Left ventricle myocardium superior (tissue), 1 donor: ENCODE measurements at places on chromosomes 16 and 17. TPM values are rescaled to one million over a fixed set of nuclear protein-coding genes. Genes with fewer than 3 reads are reported as not detected.

The SEC14L5 gene
- 31.4 TPM for total RNA-seq

The SLC4A1 gene
- not detected for total RNA-seq

The NOXO1 gene
- total RNA-seq = not detected

The PRDM7 gene
- total RNA-seq = not detected

The NACA2 gene
- total RNA-seq = not detected

The PRR29 gene
- total RNA-seq = 0.20 TPM

The CHST4 gene
- not detected for total RNA-seq

The GAS2L2 gene
- 0.27 TPM for total RNA-seq

The MYO15A gene
- 0.45 TPM for total RNA-seq

The MT1M gene
- total RNA-seq = 6.8 TPM

The KATNIP gene
- total RNA-seq = 12.7 TPM

The BAHCC1 gene
- total RNA-seq = 8.6 TPM

The CCL14 gene
- total RNA-seq = 8.1 TPM

The OR3A1 gene
- total RNA-seq = not detected

The USH1G gene
- not detected for total RNA-seq

The TAC4 gene
- not detected for total RNA-seq

The PRAC2 gene
- not detected for total RNA-seq

The CEMP1 gene
- not detected for total RNA-seq

The ITGAL gene
- 3.3 TPM for total RNA-seq

The RAB37 gene
- 2.8 TPM for total RNA-seq

The TLCD3B gene
- not detected for total RNA-seq

The AGRP gene
- not detected for total RNA-seq
